ENCODE measurements at places on chromosomes 11 and 22.
A peak's percentile ranks its signal among the peaks of the same experiment; 100 is the strongest.

GRCh38 chr11:132142554-132142953, 772.1 kb downstream of the NTM start:
- no peak for DNase-seq

DNA sequence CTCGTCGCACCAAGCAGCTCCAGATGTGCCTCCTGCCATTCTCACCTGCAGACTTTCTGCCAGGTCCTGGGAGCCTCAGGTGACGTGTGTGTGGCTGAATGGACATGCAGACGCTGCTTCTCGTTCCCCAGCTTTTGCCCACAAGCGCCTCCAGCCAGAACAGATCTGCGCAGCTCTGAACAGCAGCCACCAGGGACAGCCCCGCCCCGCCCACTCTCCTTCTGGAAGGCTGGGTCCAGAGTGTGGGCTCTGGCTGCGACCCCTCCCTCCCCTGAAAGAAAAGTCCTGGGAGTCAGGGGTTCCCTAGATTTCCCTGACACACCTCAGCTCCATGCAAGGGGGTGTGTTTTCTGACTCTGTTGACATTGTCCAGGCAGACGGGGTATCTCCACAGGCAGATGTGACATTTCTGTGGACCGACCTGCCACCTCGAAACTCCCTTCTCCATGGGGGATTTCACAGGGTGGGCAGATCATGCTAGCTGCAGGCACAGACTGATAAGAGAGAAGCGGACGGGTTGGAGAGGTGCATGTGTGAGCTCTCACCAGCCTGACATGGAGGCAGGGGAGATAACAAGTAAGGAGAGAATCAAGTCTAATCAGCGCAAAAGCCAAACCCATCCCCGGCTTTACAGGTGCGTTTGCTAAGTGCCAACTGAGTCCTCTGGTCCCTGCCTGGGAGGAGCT, 19.8 kb downstream of the SLCO2B1 start:
- DNase-seq = no peak

DNA sequence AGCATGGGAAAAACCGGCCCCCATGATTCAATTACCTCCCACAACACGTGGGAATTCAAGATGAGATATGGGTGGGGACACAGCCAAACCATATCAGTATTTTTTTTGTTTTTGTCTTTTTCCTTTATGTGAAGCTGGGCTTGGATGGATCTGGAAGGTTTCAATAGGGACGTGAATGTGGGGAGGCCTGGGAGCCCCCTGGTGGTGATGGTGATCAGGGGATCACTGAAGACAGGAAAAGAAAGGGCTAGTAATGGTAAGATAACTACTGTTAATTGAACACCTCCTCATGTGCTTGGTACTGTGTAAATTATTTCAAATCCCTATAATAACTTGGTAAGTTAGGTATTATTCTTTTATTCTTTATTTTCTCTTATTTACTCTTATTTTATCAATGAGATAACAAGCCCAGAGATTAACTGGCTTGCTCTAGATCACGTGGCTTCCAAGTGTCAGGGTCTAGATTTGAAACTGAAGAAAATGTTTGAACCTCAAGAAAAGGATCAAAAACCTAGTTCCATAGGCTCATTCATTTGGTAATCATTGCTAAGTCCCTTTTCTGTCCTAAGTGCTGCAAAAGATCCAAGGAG, 364.2 kb downstream of the TENM4 start:
- peak; percentile 74 for DNase-seq

DNA sequence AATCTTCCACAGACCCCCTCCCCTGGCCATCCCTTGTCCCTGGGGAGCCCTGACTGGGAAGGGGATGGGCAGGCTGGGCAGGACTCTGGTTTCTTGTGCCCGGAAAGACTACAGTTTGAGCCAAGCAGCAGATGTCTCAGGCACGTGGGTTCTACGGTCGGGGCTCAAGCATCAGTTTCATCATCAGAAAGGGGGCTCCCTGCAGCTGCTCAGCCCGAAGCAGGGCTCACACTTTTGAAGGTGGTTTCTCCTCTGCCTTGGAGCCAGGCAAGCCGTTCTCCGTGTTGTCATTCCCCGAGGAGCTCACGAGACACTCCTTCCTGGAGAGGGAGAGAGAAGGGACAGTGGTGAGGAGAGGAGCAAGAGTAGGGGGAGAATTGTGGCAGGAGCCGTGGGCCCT, 15.8 kb downstream of the SCN4B start:
- no peak for DNase-seq

GRCh38 chr22:25067851-25068421, 115.4 kb downstream of the KIAA1671 start:
- no peak for DNase-seq

- DNase-seq = peak; percentile 51
Observed at GRCh38 chr11:66719111-66719872, 9.7 kb downstream of the SPTBN2 start.

GRCh38 chr22:48717883-48718817, 1109.5 kb downstream of the BRD1 start:
- no peak for DNase-seq

- no peak for DNase-seq
Observed at GRCh38 chr11:5363679-5364078, 12.4 kb downstream of the OR51B6 start.

- no peak for DNase-seq
Observed at GRCh38 chr11:7534042-7534378, 20.2 kb downstream of the PPFIBP2 start.

- no peak for DNase-seq
Observed at GRCh38 chr11:81026032-81026431, 1585.2 kb upstream of the TENM4 start.

GRCh38 chr11:71947498-71947897, 18.7 kb downstream of the RNF121 start:
- no peak for DNase-seq

- DNase-seq = no peak
Observed at GRCh38 chr11:36300650-36301049, 4.6 kb downstream of the PRR5L start.

GRCh38 chr11:132361011-132361550, 990.7 kb downstream of the NTM start:
- DNase-seq = no peak

DNA sequence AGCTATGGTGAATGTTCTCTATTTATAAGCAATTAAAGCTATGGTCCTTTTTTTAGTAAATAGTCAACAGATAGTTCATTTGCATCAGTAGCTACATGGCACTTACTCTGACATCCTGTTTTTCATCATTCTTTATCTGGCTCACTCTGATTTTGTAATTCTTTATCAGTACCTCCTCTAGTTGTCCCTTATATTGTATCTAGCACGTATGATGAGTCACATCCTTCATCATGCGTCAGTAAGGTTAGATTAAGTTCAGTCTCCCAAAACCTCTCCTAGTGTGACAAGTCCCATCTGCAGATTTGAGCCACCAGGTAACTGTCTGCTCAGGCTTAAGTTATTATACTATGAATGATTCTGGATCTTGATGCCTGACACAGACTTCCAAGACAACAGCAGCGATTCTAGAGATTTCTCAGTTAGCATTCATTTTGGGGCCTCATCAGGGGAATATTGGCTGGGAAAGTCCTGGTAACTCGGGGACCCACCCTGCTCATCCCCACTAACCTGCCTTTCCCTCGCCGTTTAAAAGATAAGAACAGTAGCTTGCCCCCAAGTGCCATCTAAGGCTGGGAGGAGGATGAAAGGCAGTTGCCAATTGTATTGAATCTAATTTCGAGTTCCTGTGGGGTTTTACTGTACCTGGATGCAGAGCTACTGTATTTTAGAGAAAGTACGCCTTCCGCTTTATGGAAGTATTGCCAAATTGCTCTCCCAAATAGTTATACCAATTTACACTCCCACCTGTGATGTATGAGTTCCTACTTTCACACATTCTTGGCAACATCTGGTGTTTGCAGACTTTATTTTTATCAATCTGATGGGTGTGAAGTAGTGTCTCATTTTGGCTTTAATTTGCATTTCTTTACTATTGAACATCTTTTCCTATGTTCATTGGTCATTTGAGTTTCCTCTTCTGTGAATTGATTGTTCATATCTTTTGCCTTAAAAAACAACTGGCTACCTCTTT, 55.9 kb downstream of the ZC3H12C start:
- DNase-seq = no peak

- DNase-seq = no peak
Observed at GRCh38 chr11:64296830-64297698, 3.1 kb upstream of the CATSPERZ start.

DNA sequence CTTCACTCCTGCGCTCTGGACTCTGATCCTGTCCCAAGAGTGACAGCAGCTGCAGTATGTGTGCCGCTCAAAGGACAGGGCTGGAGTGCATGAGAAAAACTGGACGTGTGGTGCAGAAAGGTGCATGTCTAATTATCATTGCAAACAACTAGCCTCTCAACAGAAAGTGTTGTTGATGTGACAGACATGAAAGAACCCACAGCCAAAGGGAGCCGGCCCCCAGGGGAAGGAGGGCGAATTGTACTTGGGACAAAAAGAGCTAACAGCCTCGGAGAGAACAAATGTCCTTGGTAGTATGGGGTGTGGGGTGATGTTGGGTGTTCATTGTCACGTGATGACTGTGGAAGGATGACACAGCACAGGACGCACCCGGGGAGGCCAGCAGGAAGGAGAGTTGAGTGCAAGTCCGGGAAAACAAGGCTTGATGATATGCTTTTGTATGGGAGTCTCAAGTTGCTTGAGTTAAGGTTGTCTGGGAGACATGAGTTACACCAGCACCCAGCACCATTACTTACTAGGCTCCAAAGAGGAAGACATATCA, 325.5 kb downstream of the NTM start:
- DNase-seq = no peak

GRCh38 chr22:29475550-29475949, 4.5 kb upstream of the NEFH start:
- DNase-seq = no peak

DNA sequence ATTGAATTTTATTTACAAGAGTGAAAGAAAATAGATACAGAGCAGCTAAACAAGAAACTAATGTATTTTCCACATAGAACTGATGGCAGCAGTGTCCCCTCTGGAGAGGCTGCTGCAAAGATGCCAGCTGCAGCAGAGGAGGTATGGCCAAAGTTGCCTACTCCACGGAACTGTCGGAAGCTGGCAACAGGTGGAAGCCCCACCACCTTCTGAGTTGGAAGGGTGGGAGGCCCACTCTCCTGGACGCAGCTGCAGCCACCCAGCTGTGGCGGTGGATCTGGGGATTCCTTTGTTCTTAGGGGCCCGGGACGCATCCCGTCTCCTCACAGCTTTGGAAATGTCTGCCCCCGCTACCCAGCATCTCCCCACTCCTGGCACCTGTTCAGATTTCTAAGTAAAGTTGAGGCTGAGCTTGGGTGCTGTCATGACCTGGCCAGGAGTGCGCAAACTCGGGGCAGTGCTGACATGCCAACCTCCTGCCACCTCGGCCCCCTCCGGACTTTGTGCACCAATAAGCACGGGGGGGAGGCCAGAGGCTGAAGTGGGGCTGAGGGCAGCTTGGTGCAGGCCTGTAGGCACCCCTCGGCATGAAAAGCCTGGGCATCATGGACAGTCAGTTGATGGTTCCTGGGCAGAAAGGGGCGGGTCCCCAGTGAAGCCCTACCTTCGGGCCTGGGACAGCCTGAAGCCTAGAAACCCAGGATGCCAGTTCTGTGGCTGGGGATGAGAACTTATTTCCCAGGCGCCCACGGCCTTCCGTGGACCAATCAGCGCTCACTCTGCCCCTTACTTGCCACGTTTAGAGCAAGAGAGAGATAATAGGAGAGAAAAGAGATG, 1071.4 kb downstream of the JRKL start:
- DNase-seq = no peak

- DNase-seq = peak; percentile 27
Observed at GRCh38 chr22:44933666-44934453, 75.9 kb downstream of the PHF21B start.

DNA sequence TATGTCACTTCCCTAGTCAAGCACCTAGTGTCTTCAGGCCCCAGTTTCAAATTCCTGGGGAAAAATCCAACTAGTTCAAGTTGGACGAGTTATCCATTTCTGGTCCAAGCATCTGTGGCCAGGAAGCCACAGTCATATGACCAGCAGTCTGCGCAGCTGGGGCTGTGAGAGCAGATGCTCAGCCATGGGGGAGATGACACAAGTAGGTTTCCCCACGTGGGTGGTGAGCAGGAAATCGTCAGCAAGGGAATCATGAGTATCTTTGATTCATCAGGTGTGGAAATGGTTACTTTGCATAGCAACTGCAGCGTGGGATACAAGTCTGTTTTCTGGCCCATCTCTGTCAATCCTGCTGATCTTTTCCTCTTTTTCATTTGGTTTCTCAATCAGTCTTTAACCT, 185.3 kb downstream of the C11orf91 start:
- DNase-seq = no peak

GRCh38 chr11:95415837-95416304, 184.9 kb upstream of the SESN3 start:
- DNase-seq = peak; percentile 35

DNA sequence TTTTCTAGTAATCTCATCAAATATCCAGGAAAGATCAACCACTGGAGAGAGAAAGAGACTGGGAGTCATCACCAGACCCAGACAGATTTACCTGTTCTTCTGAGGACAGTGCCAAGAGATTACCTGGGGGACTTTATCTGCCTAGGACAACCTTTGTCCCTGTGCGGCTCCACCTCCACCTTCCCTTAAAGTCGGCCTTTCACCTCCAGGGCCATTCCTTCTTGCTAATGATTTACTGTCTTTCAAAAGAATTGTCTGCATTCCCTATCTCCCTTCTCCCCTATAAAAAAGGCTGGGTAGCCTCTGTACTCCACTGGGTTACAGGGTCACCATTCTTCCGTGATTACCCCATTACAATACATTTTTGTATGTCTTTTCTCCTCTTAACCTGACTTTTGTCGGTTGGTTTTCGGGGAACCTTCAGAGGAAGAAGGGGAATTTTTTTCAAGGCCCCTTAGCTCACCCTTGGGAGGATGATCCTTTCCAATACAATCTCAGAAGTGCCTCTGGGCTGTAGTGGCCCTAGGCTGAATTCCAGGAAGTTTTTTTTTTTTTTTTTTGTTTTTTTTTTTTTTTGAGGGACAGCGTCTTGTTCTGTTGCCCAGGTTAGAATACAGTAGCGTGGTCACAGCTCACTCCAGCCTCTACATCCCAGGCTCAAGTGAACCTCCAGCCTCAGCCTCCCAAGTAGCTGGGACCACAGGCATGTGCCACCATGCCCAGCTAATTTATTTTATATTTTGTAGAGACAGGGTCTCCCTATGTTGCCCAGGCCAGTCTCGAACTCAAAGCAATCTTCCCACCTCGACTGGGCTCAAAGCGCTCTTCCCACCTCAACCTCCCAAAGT, 1.5 kb upstream of the HMOX1 start:
- no peak for DNase-seq

DNA sequence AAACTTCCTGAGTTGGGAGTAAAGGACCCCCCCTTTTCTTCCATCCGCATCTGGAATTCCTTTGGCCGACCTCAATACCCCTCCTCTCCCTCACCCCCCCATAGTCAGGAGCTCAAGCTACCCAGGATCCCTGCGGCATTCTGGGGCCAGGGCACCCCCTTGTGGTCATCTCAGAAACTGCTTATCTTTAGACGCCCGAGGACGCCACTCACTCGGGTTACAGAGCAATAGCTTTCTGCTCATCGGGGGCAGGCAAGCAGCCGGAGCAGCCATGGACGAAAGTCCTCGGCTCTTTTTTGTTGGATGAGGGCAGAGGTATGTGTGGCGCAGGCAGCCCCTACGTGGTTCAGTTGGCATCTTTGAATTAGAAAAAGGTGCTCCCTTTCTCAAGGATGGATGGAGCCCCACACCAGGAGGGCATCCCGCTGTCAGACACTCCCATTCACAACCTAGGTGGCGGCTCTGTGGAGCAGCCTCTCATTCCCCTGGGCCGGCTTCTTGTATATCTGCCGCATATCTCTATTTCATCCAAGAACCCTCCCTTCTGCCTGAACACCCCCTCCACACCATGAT, 2.3 kb downstream of the C1QTNF5 start:
- DNase-seq = peak; percentile 84

GRCh38 chr22:32574958-32575910, 100.6 kb downstream of the FBXO7 start:
- no peak for DNase-seq

- no peak for DNase-seq
Observed at GRCh38 chr22:38089474-38089851, 5.5 kb upstream of the SLC16A8 start.

All from DMS53 (cell line).